ENCODE measurements at places on chromosomes 5 and 9. TPM values are rescaled to one million over a fixed set of nuclear protein-coding genes. Genes with fewer than 3 reads are reported as not detected.

Gene MEIKIN
- total RNA-seq = 0.55 TPM

Gene SARDH
- total RNA-seq = 18.9 TPM

Gene SLC23A1
- not detected for total RNA-seq

Gene TTC23L
- 2.9 TPM for total RNA-seq

Gene ENC1
- 76.3 TPM for total RNA-seq

Gene NXNL2
- total RNA-seq = 2.4 TPM

Gene RAB14
- total RNA-seq = 63.3 TPM
